ENCODE measurements at places on chromosomes 7 and 10.

DNA sequence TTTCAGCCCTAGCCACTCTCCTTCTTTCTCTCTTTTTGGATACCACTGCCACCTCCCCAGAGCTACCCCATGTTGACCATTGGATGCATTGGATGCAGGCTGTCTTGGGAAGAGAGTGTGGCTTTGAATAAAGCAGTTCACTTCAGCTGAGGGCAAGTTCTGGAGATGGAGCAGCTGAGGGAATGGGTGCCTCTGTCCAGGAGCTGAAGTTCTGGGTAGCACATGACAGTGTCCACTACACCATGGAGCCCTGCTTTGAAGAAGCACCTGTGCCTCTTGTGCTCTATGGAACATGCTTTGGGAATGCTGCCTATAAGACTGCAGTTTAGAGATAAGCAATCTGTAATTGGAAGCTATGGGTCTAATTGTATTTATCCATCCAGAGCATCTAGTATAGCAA, 1028.7 kb downstream of the TYW1 start:
- DNase-seq, result no peak

DNA sequence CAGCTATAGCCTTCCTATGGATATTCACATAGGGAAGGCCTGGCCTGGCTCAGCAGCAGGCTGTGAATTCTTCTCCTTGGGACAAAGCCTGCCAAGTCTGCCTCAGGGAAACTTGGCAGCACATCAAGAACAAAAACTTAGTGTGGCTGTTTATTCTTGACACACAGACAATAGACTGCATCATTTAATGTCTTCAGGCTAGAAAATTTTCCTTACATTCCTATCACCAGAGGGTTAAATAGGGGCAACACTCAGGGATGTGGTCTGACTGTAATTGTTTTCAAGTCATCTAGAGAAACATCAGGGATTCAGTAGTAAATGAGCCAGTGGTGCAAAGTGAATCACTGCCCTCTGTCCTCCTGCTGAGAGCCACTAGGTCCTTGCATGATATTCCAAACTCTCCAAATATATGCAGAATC, 137.3 kb downstream of the SEMA3C start:
- no peak for DNase-seq

DNA sequence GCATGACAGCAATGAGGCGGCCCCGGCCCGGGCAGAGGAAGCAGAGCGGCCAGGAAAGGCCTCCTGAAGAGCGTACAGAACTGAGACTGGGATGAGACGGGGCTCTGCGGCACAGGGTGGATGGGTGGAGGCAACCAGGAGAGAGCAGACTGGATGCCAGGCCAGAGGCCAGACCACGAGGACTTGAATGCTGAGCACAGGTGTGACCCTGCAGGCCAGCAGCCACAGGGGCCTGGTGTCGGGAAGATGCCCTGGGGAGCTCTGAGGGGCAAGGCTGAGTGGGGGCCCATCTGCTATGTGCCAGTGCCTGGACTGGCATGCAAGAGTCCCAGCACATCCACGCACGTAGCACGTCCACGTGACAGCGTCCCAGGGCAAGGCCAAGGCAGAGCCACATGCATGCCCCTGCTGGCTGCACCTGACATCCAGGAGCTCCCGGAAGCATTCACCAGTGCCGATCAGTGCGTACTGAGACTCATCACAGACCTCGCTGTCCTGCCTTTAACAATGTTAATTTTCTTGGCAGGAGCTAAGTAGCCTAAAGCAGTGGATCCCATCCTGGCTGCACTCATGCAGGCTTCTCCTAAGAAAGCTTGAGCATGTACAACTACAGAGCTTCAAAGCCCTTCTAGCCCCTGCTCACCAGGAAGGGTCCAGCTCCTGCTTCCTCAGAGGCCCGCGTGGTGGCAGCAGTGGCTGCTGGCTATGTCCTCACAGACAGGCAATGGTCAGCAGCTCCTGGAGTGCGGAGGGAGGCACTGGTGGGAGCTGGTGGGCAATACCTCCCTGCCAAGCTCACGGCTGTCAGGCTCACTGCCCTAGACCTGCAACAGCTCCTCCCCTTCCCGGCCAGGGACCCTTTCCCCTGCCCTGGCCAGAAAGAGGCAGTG, 18.0 kb downstream of the GRID1 start:
- DNase-seq, result no peak

DNA sequence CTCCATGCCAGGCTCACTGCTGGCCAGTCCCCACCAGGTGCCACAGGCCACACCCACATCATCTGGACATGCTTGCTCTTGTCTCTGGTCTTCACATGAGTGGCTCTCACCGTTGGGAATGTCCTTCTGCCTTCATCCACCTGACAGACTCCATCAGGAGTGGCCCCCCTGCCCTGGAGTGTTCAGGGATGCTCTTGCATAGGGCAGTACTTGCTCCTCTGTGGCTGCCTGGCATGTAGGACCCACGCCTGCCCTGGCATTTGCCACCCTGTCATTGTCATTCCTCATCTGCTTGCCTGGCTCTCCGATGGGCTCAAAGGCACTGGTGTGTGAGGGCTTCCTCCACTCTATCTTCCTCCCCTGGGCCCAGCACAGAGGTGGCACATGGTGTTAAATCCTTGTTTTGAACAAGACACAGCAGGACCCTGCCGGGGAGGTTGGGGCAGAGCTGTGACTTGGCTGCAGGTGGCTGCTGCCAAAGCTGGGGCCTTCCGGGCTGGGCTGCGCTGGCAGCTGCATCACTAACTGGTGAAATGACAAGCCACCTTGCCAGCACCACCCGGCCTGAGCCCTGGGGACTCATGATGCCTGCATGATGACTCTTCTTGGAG, 1.8 kb downstream of the SH2D4B start:
- DNase-seq, result no peak

DNA sequence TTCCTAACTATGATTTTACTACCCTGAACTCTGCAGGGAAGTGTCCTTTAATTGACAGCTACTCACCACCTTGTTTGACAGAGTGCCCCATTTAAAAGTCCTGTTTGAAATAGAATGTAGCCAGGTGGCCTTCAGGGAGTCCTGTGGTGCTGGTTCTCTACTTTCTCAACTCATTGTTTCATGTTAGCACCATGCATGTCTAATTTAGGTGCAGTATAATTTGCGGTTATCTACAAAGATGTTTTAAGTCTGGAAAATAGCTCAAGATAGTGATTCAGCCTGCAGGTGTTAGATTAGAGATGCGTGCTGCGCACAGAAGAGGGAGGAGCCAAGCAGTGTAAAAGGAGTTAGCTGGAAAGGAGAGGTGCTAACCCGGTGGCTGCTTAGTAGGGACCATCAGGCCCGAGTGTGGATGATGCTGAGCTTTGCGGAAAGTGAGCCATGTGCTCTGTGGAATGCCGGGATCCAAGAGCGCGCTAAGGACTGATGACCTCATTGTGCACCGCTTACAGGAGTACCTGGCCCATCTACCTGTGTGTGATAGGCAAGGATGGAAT, 1.2 kb downstream of the CCM2 start:
- DNase-seq, result no peak

GRCh38 chr10:118793545-118793944, 38.8 kb upstream of the CACUL1 start:
- no peak for DNase-seq

GRCh38 chr7:46970476-46970875, 611.4 kb downstream of the TNS3 start:
- no peak for DNase-seq

DNA sequence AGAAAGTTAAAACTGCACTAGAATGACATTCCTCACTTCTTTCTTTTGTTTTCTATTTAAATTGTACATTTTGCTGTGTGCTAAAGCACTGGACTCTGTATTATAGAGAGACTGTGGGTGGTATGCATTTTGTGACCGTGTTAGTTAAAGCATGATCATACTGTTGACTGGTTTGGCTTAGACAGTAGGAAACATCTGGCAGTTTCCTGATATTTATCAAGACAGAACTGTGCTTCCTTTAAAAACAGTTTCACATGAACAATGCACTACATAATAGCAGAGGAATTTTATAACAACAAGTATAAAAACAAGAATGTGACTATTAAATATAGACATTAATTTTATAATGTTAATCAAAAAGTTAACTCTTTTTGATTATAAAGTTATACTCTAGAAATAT, 23.1 kb downstream of the GNG11 start:
- no peak for DNase-seq

DNA sequence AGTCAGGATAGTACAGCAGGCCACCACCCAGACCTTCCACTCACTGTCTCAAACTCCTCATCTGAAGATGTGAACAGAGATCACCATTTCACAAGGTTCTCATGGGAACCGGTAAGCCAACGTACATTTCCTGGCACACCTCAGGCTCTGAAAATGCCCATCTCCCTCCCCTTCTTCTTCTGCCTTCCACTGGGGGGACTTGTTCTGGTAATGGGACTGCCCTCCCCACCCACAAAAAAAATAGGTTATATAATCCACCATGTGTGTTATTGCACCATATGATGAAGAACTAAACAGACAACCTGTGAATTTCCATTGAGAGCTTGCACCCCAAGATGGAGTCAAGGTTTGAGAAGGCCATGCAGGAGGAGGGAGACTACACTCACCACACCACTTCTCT, 42.1 kb upstream of the IKZF1 start:
- DNase-seq, result no peak

- no peak for DNase-seq
Measured at GRCh38 chr7:103432712-103433111, 13.3 kb downstream of the SLC26A5 start.

DNA sequence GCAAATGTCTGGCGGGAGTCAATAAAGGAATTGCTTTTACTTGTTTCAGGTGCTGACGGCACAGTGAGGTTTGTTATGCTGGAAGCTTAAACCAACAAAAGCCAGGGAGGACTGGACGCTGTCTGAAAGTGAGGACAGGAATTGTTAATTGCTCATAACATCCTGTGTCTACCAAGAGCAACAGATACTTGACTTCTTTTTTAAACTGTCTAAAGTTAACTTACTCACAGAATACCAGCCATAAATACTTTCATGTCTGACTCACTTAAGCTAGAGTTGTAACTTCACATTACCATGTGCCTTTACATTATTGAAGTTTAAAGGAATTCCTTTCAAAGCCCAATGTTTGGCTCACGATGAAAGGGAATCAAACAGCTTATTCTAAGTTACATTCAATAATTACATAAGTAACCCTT, 252.7 kb upstream of the SHH start:
- DNase-seq, result no peak

GRCh38 chr7:132584796-132585494, 8.7 kb upstream of the PLXNA4 start:
- no peak for DNase-seq

GRCh38 chr7:100867776-100868485, 744 bp downstream of the TRIP6 start:
- DNase-seq, result no peak

DNA sequence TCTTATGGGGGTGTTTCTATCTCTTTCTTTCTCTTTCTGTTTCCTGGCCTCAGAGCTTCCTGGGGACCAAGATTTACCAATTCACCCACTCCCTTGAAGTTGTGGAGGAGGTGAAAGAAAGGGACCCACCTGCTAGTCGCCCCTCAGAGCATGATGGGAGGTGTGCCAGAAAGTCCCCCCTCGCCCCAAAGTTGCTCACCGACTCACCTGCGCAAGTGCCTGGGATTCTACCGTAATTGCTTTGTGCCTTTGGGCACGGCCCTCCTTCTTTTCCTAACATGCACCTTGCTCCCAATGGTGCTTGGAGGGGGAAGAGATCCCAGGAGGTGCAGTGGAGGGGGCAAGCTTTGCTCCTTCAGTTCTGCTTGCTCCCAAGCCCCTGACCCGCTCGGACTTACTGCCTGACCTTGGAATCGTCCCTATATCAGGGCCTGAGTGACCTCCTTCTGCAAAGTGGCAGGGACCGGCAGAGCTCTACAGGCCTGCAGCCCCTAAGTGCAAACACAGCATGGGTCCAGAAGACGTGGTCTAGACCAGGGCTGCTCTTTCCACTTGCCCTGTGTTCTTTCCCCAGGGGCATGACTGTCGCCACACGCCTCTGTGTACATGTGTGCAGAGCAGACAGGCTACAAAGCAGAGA, 12.2 kb downstream of the AQP1 start:
- no peak for DNase-seq

GRCh38 chr7:40301486-40302068, 166.8 kb downstream of the SUGCT start:
- DNase-seq, result no peak

GRCh38 chr7:44045226-44046014, 918 bp downstream of the DBNL start:
- no peak for DNase-seq

- no peak for DNase-seq
Measured at GRCh38 chr10:109931163-109931562, 7.9 kb upstream of the XPNPEP1 start.

GRCh38 chr10:22713853-22714478, 412 bp downstream of the PIP4K2A start:
- no peak for DNase-seq

DNA sequence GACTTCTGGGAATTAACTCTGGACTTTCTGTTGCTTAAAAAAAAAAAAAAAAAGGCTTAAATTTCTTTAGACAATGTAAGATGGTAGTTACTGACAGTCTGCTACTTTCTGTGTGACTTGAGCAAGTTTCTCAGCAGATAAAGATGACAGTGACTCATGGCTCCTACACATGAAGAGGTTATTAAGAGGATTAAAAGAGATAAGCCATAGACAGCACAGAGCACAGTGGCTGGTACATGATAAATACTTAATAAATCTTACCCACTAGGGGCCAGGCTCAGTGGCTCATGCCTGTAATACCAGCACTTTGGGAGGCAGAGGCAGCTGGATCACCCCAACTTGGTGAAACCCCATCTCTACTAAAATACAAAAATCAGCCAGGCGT, 174.8 kb downstream of the JAZF1 start:
- no peak for DNase-seq

- no peak for DNase-seq
Measured at GRCh38 chr7:45863715-45864114, 9.2 kb downstream of the CCDC201 start.

GRCh38 chr7:142376356-142376997, 118.6 kb upstream of the PRSS58 start:
- DNase-seq, result no peak

DNA sequence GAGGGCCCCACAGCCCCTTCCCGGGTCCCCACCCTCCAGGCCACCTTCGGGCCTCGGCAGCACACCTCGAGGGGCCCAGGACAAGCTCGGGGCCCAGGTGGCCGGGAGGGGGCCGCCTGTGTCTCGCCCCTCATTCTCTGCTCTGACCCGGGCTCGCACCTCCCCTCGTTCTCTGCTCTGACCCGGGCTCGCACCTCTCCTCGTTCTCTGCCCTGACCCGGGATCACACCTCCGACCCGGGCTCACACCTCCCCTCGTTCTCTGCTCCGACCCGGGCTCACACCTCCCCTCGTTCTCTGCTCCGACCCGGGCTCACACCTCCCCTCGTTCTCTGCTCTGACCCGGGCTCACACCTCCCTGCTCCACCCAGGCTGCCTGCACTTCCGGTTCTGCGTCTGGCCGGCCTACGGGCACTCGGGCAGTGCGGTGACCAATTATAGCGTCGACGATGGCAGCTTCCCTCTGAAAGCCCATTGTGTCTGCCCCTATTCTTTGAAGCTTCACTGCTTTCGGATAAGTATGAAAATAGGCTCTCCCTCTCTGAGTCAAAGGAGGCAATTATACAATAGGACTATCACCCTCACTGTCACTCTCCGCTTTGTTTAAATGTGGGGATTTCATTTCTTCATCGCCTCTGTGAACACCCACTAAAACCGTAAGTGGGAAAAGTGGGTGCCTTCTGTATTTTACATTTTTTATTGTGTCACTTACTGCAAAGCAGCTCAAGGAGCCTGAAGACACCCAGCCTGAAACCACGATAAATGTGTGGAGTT, 457.4 kb downstream of the DNAJB6 start:
- DNase-seq, result no peak

- no peak for DNase-seq
Measured at GRCh38 chr10:61836888-61837754, 64.4 kb upstream of the ARID5B start.

GRCh38 chr7:101094791-101095375, 9.6 kb downstream of the TRIM56 start:
- no peak for DNase-seq

Measured in iPS DF 19.7 (cell line).